ENCODE measurements at places on chromosomes 7 and 10. TPM values are rescaled to one million over a fixed set of nuclear protein-coding genes. Genes with fewer than 3 reads are reported as not detected.

Gene SLC18A3
- polyA plus RNA-seq, result not detected

Gene HPS6
- 5.5 TPM for polyA plus RNA-seq

Gene CREB5
- polyA plus RNA-seq, result 26.7 TPM

Gene PIK3CG
- 0.16 TPM for polyA plus RNA-seq

Gene FOXI2
- not detected for polyA plus RNA-seq

Gene OPALIN
- polyA plus RNA-seq, result not detected

Gene ZEB1
- 77.8 TPM for polyA plus RNA-seq

Gene SCIN
- 0.39 TPM for polyA plus RNA-seq

Gene SVIL
- 5.7 TPM for polyA plus RNA-seq

Gene SUFU
- polyA plus RNA-seq, result 2.7 TPM

Gene CHST12
- 15.7 TPM for polyA plus RNA-seq

Gene SLC18A2
- polyA plus RNA-seq, result 0.43 TPM

Gene CLDN4
- 0.77 TPM for polyA plus RNA-seq

Gene PVRIG
- 0.54 TPM for polyA plus RNA-seq

Gene GIMAP8
- polyA plus RNA-seq, result 12.7 TPM

Gene CRHR2
- polyA plus RNA-seq, result 0.21 TPM

Gene ABCA13
- not detected for polyA plus RNA-seq

Gene SUV39H2
- 4.5 TPM for polyA plus RNA-seq

Gene MYOF
- 6.2 TPM for polyA plus RNA-seq
